ENCODE measurements at places on chromosomes 7 and 10.

DNA sequence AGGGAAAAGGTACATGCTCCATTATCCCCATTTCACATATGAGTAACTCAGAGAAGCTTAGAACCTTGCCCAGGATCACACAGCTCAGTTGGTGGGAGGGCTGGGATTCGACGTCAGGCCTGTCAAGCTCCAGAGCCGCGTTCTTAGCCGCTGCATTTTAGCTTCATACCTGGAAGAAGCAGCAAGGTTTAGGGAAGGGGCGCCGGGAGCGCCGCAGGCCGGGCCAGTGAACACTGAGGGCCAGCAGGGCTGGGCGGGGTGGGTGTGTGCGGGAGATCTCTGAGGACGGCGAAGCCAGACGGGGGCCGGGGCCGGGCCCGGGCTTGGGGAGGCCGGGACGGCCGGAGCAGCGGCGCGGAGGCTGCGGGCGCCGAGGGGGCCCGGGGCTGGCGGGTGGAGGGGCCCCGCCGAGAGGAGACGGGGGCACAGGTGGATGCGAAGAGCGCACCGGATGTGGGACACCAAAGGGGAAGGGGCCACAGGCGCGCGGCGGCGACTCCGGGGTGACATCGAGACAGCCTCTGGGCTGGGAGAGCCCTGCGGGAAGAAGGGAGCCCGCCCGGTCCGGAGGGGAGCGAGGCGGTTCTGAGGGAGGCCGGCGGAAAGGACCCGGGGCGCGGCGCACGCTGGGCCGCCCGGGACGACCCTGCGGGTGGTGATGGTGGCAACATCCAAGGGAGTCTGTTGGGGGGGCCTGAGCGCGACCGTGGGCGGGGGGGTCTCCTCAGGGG is 498 bp downstream of the NDST2 start:
- no peak for DNase-seq

GRCh38 chr7:74001150-74001494 is 26.9 kb upstream of the ELN start:
- DNase-seq: no peak

DNA sequence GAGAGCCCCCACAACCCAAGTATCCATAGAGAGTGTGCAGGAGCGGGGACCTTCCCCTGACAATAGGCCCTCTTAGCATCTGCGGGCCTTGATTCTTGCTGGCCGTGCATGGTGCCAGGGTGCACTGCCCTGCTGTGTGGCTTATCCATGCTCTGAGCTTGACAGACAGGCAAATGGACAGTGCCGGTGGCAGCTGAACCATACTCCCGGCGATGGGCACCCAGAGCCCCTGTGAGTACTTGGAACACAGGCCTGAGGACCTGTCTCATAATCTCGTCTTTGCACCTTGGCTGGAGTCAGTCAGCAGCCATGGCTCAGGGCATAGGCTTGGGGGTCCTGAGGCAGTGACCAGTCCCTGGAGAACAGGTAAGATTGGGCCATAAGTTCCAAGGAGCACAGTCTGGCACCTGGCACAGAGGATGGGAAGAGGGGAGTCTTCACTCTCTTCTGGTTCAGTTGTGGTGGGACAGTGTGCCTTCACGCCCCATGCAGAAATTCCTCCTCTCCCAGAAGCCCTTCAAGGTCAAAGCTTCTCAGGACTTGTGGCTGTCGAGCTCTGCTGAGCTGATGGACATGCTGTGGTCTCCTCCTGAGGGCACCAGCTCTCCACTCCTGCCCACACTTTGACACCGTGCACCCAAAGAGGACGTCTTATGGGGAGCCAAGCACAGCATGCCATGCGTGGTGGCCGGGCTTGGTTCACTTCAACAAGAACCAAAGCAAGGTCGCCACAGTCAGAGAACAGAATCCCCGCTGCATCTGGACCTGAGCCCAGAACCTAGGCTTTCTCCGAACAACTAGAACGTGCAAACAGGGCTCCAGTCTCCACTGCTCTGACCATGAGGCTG is 59.4 kb upstream of the CAMK2B start:
- DNase-seq: no peak

DNA sequence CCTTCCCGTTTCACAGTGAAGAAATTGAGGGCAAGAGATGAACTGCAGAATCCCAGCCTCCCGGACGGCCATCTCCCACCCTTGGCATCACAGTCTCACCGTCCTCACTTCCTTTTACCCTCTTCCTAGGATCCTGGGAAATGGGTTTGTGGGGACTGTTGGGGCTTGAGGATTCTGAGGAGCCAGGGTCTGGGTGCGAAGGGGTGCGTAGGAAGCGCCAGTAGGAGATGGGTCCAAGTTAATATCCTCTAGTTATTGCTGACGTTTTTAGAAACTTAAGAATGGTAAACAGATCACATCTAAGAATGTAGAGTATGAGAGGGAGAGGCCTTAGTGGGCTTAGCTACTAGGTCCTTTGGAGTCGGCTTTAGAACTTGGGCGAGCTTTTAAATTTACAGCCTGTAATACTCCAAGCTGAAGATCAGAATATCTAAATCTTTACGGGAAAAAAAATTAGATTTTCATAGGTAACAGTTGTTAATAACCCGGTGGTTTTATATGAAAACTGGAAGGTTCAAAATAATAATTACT is 696 bp downstream of the MALSU1 start:
- no peak for DNase-seq

DNA sequence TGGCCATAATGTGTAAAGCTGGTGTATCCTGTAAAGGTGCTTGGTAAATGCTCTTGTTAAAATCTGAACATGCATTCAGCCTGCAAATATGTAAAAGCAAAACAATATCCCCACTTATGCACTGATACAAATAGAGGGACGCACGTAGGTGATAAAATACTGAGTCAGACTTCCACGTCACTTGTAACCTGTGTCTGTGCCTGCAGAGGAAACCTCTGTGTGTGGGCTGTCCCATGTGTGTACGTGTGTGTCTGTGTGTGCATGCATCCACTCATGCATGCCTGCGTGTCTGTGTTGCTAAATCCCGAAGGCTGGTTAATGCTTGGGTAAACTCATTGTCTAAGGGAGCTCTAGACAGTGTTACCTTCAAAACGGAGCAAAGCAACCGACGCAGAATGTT is 68.9 kb downstream of the KLF6 start:
- DNase-seq: no peak

DNA sequence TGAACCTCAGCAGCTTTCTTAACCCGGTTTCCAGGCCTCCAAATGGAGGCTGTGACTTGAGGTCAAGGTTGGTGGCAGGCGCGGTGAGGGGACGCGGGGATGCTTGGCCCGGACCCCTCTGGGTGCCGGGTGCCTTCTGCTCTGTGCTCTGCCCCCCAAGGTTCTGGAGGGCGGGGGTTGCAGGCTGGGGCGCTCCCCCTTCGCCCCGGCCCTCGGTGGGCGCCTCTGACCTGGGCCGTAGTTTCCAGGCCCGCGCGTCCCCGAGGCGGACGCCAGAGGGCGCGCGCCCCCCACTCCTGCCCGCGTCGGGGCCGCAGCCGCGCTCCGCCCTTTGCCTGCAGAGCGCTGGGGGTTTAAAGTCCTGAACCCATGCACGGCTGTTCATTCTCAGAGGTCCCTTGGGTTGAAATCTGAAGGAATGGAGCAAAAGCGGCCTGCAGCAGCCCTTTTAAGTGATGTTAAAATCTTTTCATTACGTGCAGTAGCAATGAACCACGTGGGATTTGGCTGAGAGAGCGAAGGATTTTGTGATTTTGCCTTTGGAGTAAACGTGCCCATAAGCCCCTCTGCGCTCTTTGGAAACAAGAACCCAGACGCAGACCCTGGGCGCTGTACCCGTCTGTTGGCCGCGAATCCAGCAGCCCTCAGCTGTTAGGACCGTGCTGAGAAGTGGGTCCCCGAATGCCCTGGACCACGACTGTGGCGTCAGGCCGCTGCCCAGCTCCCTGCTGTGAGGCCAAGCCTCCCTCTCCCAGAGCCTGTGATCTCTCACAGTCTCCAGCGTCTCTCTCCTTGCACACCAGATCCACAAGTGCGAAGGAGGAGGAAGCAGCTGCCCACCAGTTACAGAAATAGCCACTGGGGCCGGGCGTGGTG is 135.0 kb downstream of the ACTR3B start:
- no peak for DNase-seq

DNA sequence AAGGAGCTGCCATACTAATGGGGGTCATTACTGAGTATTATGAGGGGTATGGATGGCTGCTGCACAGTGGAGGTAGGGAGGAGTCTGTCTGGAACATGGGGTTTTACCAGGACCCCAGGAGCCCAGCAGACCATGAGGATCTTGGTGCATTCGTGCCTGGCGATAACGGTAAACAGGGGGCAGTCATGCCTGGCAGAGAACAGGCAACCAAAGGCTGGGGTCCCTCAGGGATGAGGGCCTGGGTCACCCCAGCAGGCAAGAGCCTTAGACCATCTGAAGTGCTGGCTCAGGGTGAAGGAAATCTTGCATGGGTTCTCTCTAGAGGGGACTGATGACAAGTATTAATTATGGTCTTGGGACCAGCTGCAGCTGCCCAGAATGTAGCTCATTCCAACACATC is 46.1 kb downstream of the MYL10 start:
- DNase-seq: no peak

- no peak for DNase-seq
Measured at GRCh38 chr7:131076032-131076431, 251.6 kb upstream of the MKLN1 start.

- no peak for DNase-seq
Measured at GRCh38 chr10:130230036-130230435, 93.8 kb downstream of the GLRX3 start.

- no peak for DNase-seq
Measured at GRCh38 chr10:90222372-90222771, 521.0 kb downstream of the KIF20B start.

DNA sequence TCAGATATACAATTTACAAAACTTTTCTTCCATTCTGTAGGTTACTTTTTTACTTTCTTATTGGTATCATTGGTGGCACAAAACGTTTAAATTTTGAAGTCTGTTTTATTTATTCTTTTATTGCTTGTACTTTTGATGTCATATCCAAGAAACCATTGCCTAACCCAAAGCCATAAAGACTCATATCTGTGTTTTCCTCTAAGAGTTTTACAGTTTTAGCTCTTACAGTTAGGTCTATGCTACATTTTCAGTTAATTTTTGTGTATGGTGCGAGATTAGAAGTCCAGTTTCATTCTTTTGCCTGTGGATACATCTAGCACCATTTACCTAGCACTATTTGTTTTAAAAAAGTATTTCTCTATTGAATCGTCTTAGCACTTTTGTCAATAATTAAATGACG is 53.7 kb downstream of the BLNK start:
- DNase-seq: no peak

GRCh38 chr7:152647009-152647408 is 28.9 kb downstream of the XRCC2 start:
- no peak for DNase-seq

DNA sequence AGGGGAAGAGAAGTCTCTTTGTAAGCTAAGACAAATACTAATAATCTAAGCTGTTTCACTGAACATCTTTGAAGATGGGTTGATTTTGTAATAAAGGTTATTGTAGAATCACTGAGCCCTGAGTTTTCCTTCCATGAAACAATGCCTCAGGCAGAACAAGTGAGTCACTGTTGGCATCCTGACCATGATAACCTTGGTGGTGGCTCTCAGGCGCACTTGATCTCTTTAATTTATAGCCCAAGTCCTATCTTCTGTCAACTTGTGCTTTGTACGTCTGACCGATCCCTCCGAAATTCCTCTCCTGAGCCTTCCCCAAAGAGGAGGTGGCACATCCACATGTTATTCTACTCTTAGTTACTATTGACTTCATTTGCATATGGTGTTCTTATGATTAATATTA is 812.9 kb downstream of the REEP3 start:
- no peak for DNase-seq

- no peak for DNase-seq
Measured at GRCh38 chr7:54563329-54563916, 21.2 kb downstream of the VSTM2A start.

DNA sequence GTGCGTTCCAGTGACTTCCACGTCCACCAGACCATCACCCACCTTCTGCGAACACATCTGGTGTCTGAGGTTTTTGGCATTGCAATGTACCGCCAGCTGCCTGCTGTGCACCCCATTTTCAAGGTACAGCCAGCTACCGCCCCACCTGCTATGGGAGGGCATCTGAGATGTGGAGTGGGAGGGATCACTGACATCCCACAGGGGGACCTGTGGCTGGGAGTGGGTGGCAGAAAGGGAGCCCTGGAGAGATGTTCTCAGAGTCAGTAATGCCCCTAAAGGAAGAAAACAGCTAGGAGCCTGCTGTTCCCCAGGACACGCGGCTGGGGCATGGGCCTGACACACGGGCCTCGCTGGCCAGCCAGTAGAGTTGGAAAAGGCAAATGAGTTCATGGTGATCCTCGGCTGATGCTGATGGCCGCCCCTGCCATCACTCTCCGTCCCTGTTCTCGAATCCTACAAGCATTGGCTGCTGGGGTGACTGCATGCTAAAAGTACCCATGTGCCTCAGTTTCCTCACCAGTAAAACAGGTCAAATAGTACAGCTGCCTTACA is 66.6 kb downstream of the ALOX5 start:
- DNase-seq: no peak

DNA sequence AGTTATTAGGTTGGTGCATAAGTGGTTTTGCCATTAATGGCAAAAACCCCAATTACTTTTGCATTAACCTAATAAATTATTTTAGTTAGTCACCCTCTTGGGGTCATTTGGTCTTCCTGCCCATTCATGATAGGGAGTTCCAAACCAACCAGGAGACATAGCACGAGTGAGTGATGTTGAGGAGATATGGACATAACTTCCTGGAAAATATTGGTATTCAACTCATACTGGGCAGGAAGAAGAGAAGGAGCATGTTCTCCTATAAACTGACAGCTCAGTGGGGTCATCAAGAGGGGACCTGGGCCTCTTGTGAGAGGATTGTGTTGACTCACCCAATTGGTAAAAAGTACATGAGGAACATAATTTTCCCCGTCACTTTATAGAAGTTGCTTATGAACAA is 23.7 kb downstream of the SPAG6 start:
- DNase-seq: no peak

- no peak for DNase-seq
Measured at GRCh38 chr10:130968964-130969363, 342.6 kb downstream of the TCERG1L start.

DNA sequence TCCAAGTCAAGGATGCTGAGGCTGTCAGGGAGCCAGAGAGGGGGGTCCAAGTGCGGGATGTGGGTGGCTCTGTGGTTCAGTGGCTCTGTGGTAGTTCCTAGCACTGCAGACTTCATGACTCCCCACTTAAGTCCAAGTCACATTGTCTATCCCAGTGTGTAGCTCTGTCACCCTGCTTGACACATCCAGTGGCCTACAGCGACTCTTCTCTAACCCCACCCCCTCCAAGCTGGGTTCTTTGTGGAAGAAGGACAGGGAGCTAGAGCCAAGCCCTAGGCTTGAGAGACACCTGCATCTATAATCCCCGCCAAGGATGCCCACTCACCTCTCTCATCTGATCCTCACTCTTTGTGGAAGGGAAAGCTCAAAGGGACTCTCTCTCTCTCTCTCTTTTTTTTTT is 57.6 kb downstream of the ADCYAP1R1 start:
- DNase-seq: no peak

DNA sequence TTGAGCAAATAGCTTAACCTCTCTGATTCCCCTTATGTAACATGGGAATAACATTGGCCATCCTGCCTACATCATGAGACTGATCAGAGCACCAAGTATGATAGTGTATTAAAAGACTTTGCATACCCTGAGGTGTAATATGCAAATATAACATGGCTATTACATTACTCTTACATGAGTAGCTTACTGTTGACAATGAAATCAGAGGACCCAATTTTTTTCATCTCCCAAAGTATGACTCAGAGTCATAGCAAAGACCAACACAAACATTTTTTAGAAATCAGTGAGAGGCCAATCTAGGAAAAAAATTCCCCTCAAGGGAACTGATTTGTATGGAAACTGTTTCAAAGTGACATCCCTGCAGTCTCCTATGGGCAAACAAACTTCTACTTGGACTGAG is 47.0 kb upstream of the TMEM140 start:
- no peak for DNase-seq
